Stimulated activated CD4-positive, alpha-beta T cell treated with anti-CD3 and anti-CD28 coated beads, Interleukin-15, amount 100 ng/mL, for 24 hours (primary cell): ENCODE measurements at places on chromosomes 2 and 18.

DNA sequence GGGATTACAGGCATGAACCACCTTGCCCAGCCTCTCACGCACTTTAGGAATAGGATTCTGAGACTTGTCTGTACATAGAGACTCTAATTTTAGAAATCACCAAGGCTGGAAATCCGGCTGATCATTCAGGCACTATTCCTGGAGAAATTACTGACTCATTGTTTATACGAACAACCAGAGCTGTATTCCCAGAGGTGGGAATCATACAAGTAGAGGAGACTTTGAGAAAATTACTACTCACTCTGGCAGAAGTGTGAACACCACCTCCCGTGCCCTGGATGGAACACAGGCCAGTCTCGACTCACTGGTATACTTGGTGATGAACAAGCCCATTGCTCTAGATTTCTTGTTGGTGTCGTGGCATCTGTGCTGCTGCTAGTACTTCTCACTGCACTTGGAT, 5.8 kb upstream of the ADNP2 start:
- no peak for DNase-seq

DNA sequence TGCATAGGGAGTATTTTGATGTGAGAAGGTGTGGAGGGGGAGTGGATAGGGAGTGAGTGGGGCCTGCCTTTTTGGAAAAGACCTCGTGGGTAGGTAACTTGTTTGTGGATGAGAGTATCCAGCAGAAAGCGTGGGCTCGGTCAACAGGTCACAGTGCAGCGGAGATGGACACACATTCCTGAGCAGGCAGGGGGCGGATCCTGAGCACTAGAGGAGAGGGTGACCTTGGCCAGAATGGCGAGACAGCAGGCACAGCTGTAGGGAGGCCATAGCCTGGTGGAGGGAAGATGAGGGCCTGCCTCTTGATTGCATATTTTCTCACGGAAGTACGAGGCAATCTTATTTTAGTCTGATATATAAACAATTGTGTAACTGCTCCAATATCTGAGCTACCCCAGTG, 3.6 kb upstream of the MC2R start:
- no peak for DNase-seq

DNA sequence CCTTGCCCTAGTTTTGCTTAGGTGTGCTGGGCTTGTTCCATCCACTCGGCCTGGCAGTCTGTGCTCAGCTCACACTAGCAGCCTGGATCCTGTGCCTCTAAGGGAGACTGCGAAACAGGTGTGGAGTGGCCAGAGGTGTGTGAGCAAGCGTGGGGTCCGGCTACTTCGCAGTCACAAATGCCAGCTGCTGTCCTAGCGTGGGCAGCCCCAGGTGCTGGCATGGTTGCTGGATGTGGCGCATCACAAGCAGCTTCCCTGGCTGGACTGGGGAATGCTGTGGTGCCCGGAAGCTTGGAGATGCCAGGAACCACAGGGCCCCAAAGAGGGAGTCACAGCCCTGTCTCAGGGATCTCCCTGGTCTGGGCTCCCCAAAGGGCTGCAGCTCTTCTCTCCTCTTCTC, 119.0 kb upstream of the TMEFF2 start:
- no peak for DNase-seq

DNA sequence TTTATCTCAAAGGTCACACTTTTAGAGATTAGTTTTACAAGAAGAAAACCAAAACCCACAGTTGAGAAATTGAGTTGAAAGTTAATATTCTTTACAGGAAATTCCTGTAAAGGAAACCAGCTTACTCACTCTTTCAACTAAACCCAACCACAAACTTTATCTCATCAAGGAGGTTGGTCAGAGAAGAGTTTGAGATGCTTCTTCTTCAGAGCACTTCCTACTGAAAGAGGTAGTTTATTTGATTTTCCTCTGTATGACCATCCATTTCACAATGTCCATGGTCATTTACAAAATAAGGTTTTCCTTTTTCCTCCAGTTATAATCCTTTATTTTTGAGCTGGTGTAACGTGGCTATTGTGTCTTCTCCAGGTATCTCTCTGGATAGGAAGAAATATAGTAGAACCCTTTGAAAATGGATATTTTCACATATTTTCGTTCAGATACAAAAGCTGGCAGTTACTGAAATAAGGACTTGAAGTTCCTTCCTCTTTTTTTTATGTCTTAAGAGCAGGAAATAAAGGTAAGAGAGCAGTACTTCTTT, 4.5 kb upstream of the IL18RAP start:
- DNase-seq, result no peak

DNA sequence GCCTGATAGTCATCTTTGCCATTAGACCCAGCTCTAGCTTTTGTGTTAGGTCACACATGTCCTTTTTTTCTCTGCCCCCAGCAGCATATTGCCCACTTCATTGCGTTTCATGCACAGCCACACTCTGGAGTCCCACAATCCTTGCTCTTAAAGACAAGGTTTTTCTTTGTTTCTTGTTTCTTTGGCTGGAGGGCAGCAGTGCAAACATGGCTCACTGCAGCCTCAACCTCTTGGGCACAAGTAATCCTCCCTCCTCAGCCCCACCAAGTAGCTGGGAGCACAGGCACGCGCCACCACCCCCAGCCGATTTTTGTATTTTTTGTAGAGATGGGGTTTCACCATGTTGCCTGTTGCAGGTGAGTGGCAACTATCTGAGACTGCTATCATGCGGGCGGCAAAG, 16.9 kb upstream of the PAPOLG start:
- no peak for DNase-seq

GRCh38 chr2:162018530-162018929, 55.5 kb downstream of the DPP4 start:
- DNase-seq, result no peak

DNA sequence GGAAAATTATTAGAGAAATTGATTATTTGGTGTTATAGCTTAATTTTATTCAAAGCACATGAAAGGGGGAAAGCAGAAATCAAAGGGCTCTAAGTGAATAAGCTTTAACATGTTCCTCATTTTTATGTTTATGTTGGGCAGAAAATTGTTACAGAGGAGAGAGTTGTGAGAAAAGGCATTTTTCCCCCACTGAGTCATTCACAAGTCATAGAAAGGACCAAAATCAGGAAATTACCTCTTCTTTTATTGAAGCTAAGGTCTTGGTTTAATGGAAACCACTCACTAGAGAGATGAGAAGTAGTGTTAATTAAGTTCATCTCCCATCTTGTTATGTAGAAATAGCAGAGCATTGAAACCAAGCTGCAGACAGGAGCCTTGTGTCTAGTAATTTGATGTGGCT, 175.3 kb upstream of the THUMPD2 start:
- DNase-seq, result no peak

- no peak for DNase-seq
These were observed 284.7 kb upstream of the VWC2L start for GRCh38 chr2:214126135-214126534.

DNA sequence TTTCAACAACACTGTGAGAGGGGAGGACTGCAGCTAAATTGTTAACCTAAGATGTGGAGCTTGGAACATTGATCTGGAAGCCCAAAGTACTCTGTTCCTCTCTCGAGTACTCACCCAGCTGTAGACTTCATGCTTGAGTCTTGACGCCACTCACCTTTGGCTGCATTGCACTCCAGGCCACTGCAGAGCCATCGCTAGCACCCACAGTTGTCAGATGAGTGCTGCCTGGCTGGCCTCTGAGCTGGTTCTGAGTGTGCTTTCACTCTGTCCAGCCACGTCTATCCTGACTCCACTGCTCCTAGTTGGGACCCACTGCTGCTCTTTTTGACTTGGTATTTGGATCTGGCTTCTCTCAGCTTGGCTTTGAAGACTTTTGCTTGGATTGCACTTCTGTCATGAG, 552.1 kb downstream of the DCDC2C start:
- no peak for DNase-seq

GRCh38 chr2:189076572-189076971, 102.4 kb downstream of the COL3A1 start:
- no peak for DNase-seq

DNA sequence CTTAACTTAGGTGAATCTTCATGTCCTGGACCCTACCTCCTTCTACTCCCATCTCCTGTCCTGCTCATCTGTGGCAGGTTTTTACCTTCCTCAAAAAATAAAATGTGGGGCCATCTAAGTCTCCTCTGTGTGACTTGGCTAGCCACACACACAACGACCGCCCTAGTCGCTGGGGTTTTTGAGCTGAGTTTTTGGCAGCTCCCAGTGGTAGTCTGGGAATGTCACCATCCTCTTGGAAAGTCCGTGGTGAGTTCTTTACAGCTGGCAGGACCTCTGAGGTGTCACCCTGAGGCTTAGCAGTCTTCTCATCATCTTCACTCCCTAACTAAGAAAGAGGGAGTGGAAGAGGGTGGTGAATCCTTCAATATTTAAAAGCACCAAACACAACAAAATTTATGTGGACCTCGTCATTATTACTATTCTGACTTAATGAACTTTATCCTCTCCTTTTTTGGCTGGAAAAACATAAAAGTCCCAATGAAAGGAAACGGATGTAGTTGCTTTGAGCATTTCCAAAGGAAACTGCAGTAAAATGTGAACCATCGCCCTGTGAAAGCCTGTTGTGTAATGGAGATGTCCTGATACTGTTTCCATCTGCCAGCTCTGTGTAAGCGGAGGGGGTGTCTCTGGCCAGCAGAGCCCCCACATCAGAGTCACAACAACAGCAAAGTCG, 78.6 kb downstream of the VAPA start:
- DNase-seq, result no peak

DNA sequence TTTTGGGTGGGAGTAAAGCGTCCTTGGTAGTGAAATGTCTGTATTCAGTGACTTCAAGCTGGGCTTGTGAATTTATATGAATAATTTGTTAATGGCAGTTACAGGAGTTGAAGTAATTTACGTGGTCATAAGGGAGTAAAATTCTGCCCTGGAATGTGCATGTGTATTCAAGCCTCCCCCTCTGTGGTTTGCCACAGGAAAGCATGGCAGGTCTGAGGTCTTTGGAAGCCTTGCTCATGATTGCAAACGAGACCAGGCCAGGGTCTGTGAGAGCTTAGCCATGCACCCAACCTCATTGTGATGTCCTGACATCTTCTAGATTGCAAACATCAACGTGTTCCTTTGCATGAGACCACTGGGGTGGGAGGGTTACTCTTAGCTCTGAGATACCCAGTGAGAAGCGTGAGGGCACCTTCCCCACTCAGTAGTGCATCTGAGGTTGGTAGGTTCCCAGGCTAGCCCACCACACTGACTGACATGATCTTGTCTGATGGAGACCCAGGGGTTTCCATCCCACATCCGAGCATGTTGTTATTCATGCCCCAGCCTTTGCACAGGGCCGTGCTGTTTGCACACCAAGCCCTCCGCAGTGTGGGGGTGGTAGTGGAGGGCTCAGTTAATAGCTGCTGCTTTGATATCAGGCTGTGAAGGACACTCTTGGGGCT, 216.5 kb downstream of the KLHL29 start:
- no peak for DNase-seq

GRCh38 chr2:41896186-41896846, 151.5 kb upstream of the PKDCC start:
- DNase-seq, result no peak

- DNase-seq, result peak; percentile 39
These were observed 8.3 kb downstream of the RNF149 start for GRCh38 chr2:101300164-101300563.

GRCh38 chr2:169840747-169841142, 13.5 kb downstream of the UBR3 start:
- no peak for DNase-seq

GRCh38 chr2:196143730-196144131, 27.6 kb downstream of the STK17B start:
- no peak for DNase-seq

DNA sequence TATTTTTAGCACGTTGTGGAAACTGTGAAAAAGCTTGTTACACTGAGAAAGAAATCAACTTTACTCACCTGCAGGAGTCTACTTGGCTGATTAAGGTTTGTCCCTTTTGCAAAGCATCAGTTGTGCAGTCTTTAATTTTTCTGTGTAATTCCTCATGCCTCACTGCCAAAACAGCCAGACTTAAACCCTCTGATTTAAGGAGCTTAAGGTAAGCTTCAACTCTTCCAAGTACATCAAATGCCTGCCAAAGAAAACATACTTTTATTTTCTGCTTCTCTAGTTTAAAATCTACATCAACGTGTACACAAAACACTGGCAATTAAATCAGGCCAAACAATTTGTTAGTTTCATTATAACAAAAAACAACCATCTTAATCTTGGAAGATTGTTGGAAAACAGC, 98.0 kb upstream of the TTN start:
- no peak for DNase-seq

GRCh38 chr2:60926741-60927552, 45.6 kb downstream of the REL start:
- no peak for DNase-seq

GRCh38 chr2:118738524-118739308, 108.7 kb downstream of the EN1 start:
- DNase-seq, result no peak

GRCh38 chr2:119461811-119462210, 30.2 kb downstream of the TMEM37 start:
- DNase-seq, result no peak

DNA sequence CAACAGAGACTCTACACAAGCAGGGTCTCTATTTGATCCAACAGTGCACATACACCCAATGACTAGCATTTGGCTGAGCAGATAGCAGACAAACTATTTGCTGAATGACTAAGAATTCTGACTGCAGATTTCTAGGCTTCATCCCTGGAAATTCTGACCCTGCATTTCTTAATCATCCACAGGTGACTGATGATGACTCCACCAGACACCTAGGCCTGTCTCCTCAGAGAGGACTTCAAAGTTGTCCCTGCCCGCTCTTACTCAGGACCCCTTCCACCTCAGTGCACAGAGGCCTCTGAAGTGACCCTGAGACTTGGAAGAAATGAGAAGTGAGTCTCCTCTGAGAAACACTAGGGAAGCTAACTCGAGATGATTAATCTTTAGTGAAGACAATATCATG, 51.3 kb downstream of the SEPTIN10 start:
- peak; percentile 14 for DNase-seq

DNA sequence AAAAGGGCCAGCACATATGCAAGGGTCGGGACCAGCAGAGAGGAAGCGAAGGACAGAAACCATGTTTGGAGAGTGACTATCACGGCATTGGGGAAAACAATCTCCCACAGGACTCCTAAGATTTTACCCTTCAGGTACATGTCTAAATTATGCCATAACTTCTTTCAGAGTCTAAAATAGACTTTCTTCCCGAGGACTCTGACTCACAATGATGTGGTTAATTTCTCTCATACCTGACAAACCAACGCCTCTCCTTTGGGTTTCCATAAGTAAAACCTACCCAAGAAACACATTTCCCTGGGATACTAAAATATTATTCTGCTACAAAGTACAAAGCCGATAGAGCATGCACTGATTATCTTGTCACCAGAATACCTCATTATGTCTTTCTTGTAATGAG, 127.8 kb upstream of the NETO1 start:
- DNase-seq, result no peak

- no peak for DNase-seq
These were observed 132.1 kb upstream of the SERPINE2 start for GRCh38 chr2:224171226-224171625.
